ENCODE measurements at places on chromosomes 1 and 21.
A peak's percentile ranks its signal among the peaks of the same experiment; 100 is the strongest.

DNA sequence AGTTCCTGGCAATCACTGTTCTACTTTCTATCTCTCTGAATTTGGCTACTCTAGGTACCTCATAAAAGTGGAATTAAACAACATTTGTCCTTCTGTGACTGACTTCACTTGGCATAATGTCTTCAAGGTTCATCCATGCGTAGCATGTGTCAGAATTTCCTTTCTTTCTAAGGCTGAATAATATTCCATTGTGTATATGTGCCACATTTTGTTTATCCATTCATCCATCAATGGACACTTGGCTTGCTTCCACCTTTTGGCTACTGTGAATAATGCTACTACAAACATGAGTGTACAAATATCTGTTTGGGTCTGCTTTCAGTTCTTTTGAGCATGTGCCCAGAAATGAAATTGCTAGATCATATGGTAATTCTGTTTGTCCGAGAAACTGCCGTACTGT is 14.7 kb downstream of the CACHD1 start:
- DNase-seq = no peak

GRCh38 chr1:3846541-3846940 is 10.5 kb downstream of the CEP104 start:
- peak; percentile 4 for DNase-seq

- no peak for DNase-seq
These were observed 241.7 kb upstream of the RAB4A start for GRCh38 chr1:229028987-229029878.

DNA sequence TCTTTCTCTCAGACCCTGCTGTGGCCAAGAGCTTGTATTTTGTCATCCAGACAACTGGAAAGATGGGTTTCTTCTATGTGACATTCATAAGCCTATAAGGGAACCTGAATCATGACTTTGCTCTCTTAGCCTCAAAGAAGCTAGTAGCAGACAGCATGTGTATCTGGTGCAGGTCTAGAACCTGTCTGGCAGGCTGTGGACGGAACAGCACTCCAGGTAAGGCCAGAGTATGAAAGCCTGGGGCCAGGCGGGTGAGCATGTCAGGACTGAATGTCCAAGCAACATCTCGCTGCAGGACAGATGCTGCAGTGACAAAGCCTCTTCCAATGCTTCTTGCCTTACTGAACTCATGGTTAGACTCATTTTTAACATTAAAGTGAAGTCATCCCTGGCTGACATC is 32.8 kb downstream of the AKNAD1 start:
- DNase-seq = no peak

GRCh38 chr21:45640001-45640887 is 3.3 kb upstream of the PCBP3 start:
- no peak for DNase-seq

DNA sequence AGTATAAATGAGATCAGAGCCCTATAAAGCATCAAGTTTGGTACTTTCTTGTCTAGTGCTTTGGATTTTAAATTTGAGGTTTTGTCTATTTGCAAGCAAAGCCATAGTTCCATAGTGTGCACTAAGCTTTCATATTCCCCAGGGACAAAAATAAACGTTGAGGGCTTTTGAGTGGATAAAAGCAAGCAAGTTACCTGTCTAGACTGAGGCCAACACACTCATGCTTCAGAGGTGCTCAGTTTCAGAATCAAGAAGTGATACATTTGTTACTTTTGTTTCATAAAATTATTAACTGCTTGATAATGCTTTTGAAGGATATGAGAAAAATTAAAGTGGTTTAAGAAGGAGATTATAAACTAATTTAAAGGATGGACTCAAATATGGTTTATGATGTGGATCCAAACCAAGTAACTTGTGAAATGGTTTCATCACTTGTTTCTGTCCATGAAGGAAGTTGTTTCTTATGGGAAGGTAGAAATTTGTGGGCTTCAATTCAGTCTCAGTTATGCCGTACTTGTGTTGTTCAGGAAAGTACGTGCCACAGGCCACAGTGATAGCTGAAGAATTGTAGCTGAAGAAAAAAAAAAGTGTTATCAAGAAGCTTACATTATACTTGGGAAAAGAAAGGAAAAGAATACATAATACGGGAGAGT is 71.2 kb downstream of the CHRM3 start:
- DNase-seq = no peak

Data from lower lobe of right lung (tissue), 2 donors.